Activated T-helper 1 cell treated with anti-CD3 and anti-CD28 coated beads, Interleukin-12 subunit alpha, Interleukin-12 subunit beta, Interleukin-2, Interleukin-4 antibody, amounts not matched to agents 30 ng/mL and 10 ng/mL and 1 ng/mL, durations not matched to agents 14 hours and 24 hours and 36 hours (primary cell): ENCODE measurements at places on chromosomes 13 and 19. TPM values are rescaled to one million over a fixed set of nuclear protein-coding genes. Genes with fewer than 3 reads are reported as not detected.

GRCh38 chr13:45356966-45357672 lies 16.1 kb upstream of the TPT1 start:
- DNase-seq, result peak; percentile 20

DNA sequence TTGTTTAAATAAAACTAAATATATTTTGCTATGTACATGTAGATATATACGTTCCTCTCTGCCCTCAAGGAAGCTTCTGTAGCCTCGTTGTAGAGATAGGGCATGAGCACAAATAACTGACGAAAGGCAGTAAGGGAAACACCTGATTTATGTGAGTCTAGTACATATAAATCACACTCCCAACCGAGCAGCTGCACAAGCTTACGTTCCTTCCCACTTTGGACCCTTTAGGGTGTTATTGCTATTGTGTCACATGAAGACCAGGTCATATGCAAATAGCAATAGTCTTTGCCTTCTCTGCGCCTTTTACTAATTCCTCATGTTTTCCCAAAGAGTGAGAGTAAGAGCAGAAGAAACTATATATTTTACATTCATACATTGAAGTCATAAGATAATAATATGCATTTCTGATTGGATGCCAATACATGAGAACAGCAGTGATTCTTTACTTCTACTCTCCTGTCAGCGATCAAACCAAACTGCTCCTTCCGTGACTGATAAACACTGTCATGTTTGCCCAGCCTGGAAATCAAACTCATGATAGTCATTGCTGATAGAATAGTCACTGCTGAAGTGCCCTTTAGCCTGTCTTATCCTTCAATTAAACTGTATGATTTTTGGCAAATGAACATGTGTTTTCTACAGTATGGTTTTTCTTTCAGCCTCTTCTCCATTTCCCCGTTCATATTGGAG lies 127.2 kb upstream of the MAB21L1 start:
- DNase-seq, result no peak

- DNase-seq, result no peak
Observed at GRCh38 chr19:46284635-46285034, 12.2 kb upstream of the HIF3A start.

DMKN gene
- total RNA-seq, result not detected in 2 replicates

ZNF440 gene
- 6.7 and 9.2 TPM in 2 replicates for total RNA-seq

ZNF154 gene
- total RNA-seq, result 4.6 and 4.7 TPM in 2 replicates
